Activated CD8-positive, alpha-beta memory T cell treated with anti-CD3 and anti-CD28 coated beads for 1 hour (primary cell): ENCODE measurements at places on chromosomes 6 and 20.

DNA sequence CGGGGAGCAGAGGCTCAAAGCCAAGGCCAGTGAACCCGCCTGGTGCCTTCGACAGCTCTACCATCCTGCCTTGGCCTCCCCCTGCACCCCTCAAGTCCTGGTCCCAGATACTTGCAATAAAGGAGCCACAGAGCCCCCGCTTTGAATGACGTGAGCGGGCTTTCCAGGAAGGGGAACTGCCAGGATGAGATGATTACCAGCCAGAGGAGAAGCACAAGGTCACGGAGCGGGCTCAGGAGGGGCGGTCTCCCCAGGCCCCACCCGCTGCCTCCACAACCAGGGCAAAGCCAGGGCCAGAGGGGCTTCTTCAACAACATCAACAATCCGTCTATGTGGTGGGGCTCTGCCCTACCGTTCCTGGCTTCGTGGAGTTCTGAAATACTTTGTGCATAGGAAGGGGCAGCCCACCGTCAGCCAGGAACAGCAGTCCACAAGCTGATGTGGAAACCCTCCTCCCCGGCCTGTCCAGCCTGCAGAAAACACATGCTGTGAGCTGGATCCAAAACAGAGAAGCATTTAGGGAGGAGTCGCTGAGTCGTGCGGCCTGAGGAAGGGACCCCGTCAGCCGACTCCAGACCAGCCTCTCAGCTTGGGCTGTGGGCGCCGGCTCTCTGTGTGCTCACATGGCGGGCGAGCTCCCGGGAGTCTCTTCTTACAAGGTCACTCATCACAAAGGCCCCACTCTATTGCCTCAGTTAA, 392.5 kb downstream of the CDH4 start:
- DNase-seq: no peak

DNA sequence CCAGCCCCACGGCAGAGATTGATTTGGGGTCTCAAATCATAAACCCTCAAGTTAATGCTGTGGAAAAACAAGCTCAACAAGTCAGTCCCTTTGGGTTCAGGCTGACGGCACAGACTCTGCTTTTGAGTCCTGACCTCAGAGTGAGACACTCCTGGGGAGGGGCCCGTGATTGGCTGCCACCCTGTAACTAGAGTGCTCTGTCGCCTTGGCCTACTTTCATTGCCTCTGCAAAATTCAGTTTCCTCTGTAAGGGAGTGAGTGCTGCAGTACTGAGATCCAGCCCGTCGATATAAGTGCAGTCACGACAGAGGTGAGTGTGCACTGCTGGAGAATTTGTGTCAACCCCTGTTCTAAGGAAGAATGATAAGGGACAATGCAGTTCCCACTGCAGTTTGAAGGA, 105.6 kb downstream of the ANKS1A start:
- DNase-seq: no peak

DNA sequence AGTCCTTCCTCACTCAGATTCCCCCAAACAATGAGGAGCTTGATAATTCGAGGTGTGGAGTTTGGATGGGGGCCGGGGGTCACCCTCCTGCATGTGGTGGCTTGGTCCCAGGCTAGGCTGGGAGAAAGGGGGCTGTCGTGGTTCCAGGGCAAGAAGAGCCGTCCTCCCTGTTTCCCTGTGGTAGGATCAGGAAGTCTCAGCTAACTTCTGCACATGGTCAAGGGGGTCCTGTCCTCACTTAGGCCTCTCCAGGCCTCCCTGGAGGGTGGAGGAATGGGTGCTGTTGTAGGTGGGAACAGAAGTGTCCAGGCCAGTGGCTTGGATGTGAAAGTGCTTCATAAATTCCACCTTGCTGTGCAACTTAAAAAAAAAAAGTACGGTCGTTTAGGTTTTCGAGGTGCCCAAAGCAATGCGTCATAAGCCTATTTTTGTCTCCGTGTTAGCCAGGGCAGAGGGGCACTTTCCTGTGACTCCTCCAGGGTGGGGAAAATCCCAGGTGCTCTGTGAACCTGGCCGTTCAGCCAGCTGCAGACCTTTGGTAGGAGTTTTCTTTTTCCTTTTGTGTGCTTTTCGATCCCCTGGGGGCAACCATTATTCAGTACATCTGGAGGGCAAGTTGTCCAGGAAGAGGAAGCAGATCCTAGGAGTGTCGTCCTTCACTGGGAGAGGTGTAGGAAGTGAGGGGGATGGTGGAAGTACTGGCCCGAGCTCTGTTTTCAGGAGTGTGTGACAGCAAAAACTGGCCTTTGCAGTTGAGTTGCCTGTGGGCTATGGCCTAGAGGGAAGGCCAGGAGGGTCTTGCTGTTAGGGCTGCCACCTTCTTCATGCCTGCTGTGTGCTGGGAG, 9.6 kb downstream of the IGF2R start:
- DNase-seq: no peak

DNA sequence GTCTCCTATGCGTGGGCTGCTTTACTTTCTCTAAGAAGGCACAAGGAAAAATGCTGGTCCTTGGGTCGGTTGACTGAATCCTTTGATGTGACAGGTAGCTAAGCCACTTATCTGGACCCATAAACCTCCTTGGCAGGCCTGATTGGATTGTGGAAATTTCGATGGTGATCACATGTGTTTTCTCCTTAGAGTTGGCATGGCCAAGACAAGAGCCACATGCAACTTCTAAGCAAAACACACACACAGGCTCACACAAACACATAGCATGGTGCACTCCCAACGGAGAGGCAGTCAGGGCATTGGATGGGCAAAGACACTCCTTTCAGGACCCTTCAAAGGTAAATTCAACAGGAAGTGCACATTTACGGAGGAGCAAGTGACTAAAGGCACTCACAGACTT, 95.2 kb downstream of the PSMG4 start:
- no peak for DNase-seq

GRCh38 chr20:57259938-57260921, 6.2 kb downstream of the BMP7 start:
- no peak for DNase-seq

DNA sequence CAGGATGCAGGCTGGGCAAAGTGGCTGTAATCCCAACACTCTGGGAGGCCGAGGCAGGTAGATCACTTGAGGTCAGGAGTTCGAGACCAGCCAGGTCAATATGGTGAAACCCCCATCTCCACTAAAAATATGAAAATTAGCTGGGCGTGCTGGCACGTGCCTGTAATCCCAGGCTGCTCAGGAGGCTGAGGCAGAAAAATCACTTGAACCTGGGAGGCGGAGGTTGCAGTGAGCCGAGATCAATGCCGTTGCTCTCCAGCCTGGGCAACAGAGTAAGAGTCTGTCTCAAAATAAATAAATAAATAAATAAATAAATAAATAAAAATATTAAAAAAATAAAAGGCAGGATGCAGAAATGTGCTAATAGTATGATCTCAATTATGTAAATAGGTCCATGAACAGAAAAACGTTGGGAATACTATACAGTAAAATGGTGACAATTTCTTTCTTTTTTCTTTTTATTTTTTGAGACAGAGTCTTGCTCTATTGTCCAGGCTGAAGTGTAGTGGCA, 8.4 kb upstream of the CBFA2T2 start:
- no peak for DNase-seq

GRCh38 chr20:19453410-19453809, 241.0 kb downstream of the SLC24A3 start:
- DNase-seq: no peak

- no peak for DNase-seq
Measured at GRCh38 chr20:33438481-33438880, 5.1 kb downstream of the SNTA1 start.

DNA sequence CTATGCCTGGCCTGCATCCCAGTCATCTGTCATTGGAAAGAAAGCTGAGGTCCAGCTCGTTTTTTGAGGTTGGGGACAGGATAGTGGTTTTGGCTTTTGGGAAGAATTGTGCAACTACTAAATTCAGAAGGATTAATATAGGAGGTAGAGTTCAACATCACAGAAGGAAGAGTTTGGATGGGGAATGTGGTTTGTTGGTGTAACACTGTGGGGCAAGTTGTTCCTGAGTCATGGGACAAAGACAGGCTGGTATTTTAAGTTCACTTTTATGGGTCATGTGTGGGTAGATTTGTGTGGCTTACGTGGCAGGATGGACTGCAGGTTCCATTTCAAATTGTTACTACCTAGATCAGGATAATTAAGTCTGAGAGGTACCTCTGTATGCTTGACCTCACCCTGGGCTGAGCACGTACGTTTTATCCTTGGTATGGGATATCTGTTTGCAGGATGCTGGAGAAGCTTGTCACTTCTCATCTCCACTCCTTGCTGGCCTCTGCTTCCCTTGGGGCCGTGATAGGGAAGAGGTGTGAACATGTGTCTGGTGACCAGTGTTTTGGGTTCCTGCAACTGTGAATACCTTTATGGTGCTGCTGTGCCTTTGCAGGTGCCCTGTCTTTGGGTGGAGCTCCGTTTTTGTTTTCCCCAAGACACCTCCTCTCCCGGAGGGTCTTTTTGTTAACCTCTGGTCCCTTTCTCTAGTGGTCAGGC, 177.6 kb downstream of the JARID2 start:
- DNase-seq: no peak

- DNase-seq: no peak
Measured at GRCh38 chr6:134287859-134288537, 29.9 kb downstream of the SGK1 start.

- DNase-seq: no peak
Measured at GRCh38 chr20:21705575-21706260, at the start of gene PAX1. TSS of gene PAX1 (plus strand) at chr20:21705664. CDS start at chr20:21705713, 49 bp downstream.

DNA sequence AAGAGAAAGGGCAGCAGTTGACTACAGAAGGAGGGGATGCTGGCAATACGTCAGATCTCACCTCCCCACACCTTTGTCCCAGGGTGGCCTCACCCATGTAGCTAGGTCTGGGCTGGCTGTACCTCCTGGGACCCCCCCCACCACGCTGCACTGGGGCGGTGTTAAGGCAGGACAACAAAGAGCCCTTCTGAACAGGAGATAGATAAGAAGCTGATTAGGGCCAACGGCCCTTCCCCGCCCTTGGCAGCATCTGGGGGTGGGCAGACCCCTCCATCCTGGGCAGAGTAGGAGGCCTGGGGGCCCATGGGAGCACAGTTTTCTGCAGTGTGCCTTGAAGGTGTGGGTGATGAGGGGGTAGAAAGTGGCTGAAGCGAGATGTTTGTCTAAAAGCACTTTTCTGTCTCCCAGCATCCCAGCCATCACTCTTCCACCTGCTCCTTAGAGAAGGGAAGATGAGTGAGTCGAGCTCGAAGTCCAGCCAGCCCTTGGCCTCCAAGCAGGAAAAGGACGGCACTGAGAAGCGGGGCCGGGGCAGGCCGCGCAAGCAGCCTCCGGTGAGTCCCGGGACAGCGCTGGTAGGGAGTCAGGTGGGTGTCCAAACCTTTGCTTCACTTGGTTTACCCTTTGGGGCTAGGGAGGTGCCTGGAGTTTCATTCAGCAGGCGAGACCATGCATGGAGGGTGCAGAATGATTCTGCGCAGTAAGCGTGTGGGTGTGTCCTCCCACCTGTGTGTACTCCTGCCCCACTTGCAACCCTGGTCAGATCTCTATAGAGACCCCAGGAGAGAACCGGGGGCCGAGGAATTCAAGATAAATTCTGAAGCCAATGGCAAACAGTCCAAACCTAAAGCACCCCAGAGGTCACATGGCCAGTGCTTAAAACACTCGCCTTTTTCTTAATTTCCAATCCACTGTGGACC, 3.9 kb downstream of the HMGA1 start:
- no peak for DNase-seq

DNA sequence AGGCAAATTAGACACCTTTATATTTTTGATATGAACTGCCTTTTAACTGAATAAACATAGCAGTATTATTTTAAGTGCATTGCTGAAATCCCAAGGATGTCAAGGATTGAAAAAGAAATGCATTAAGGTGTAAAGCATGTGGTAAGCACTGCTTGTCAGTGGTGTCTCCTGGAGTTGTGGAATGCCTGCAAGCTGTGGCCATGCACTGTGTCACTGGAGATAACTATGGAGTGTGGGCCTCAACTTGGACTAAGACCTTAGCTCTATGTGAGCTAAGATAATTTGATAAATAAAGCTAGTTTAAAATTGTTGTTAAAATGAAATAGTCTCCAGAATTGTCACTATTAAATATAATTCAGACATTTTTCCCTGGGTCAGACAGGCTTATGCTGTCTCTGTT, 156.6 kb upstream of the OPRM1 start:
- no peak for DNase-seq

- no peak for DNase-seq
Measured at GRCh38 chr20:33306228-33306627, 23.2 kb downstream of the BPIFB1 start.

DNA sequence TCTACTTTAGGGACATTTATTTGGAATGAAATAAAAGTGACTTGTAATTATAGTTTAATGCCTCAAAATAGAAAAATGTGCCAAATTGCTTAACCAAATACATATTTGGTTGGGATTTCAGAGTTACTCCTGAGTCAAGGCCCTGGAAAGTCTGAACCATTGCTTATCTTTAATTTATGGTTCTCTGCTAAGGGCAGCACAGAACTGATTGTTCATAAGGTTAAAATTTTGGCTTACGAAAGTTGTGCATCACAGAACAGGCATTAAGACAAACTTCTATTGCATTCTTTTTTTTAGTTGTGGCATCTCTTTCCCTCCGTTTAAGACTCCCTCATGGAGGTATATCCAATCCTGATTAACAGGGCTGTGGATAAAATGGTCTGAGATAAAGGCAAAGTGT, 92.2 kb upstream of the TENT5A start:
- no peak for DNase-seq

DNA sequence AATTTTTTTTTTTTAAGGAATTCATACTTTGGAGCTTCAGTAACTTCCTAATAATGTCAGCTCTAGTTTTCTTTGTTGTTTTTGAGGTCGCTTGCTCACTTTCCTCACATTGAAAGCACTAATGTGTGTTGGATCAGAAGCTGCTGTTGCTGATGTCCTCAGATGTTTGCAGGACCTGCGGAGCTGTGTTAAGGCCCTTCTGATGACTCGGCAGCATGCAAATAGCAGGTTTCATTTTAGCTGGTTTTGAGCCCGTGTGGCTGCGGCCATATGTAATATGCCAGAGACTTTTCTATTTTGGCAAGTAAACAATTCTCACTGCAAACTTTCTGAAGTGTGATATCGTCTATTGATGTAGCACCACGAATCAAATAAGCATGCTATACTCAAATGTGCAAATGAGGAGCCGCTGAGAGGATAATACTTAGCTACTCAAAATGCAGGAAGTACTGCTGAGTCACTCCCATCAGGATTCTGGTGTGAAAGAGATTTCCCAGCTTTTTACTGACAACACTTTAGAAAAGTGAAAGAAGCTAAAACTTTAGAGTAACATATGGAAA, 187.8 kb downstream of the SASH1 start:
- no peak for DNase-seq

GRCh38 chr6:139520321-139520768, 145.9 kb upstream of the CITED2 start:
- no peak for DNase-seq

DNA sequence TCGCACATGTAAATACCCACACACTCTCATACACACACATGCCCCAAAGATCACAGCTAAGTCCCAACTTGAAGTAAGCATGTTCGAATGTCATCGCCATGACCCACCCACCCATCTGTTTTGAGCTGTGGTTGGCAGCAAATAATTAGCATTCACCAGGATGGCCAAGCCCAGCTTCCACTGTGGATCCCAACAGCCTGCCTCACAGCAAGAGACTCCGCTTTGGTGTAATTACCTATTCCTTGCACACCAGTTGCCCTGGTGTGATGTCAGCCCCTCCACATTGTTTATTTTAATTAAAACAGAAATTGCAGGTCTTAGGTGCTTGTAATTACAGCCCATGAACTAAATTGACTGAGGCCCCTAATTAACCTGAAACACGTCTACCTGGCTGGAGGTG, 81.1 kb downstream of the MAFB start:
- no peak for DNase-seq

GRCh38 chr6:87667032-87667431, 35.0 kb downstream of the AKIRIN2 start:
- DNase-seq: no peak
